ENCODE measurements at places on chromosomes 2 and 18. TPM values are rescaled to one million over a fixed set of nuclear protein-coding genes. Genes with fewer than 3 reads are reported as not detected.

The SERPINB7 gene
- total RNA-seq: 2.9 TPM

The PEX13 gene
- 17.5 TPM for total RNA-seq

The XDH gene
- 1.3 TPM for total RNA-seq

The FEV gene
- not detected for total RNA-seq

The HOXD10 gene
- total RNA-seq: 7.5 TPM

The YES1 gene
- total RNA-seq: 31.6 TPM

The TGFBRAP1 gene
- total RNA-seq: 16.3 TPM

The TMBIM1 gene
- total RNA-seq: 119 TPM
